Fibroblast of lung (primary cell): ENCODE measurements at places on chromosomes 4 and X. TPM values are rescaled to one million over a fixed set of nuclear protein-coding genes. Genes with fewer than 3 reads are reported as not detected.

The MAMLD1 gene
- 0.77 and 3.6 TPM in 2 replicates for total RNA-seq

The STK32B gene
- under 0.01 and 0.50 TPM in 2 replicates for total RNA-seq

The SLC49A3 gene
- total RNA-seq = 3.9 and 5.1 TPM in 2 replicates

The MAN2B2 gene
- 11.8 and 19.0 TPM in 2 replicates for total RNA-seq

The TLR7 gene
- not detected in 2 replicates for total RNA-seq

The NPY1R gene
- under 0.01 TPM in 2 replicates for total RNA-seq

The NRK gene
- 0.50 and 0.77 TPM in 2 replicates for total RNA-seq

The TMEM271 gene
- total RNA-seq = not detected in 2 replicates

The ATP1B4 gene
- not detected in 2 replicates for total RNA-seq

The SMPX gene
- not detected in 2 replicates for total RNA-seq

The CLDN34 gene
- not detected in 2 replicates for total RNA-seq

The SLC2A9 gene
- total RNA-seq = 2.3 and 2.8 TPM in 2 replicates

The MAGEE2 gene
- not detected in 2 replicates for total RNA-seq

The NELFA gene
- 12.1 and 15.2 TPM in 2 replicates for total RNA-seq

The NXF2 gene
- total RNA-seq = not detected in 2 replicates

The IBSP gene
- not detected in 2 replicates for total RNA-seq

The TRIML1 gene
- not detected in 2 replicates for total RNA-seq
